ENCODE measurements at places on chromosomes 12 and 14.

- no peak for DNase-seq
Measured at GRCh38 chr12:52533686-52534470, 13.7 kb upstream of the KRT5 start.

DNA sequence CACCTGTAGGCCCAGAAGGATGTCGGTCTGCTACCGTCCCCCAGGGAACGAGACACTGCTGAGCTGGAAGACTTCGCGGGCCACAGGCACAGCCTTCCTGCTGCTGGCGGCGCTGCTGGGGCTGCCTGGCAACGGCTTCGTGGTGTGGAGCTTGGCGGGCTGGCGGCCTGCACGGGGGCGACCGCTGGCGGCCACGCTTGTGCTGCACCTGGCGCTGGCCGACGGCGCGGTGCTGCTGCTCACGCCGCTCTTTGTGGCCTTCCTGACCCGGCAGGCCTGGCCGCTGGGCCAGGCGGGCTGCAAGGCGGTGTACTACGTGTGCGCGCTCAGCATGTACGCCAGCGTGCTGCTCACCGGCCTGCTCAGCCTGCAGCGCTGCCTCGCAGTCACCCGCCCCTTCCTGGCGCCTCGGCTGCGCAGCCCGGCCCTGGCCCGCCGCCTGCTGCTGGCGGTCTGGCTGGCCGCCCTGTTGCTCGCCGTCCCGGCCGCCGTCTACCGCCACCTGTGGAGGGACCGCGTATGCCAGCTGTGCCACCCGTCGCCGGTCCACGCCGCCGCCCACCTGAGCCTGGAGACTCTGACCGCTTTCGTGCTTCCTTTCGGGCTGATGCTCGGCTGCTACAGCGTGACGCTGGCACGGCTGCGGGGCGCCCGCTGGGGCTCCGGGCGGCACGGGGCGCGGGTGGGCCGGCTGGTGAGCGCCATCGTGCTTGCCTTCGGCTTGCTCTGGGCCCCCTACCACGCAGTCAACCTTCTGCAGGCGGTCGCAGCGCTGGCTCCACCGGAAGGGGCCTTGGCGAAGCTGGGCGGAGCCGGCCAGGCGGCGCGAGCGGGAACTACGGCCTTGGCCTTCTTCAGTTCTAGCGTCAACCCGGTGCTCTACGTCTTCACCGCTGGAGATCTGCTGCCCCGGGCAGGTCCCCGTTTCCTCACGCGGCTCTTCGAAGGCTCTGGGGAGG lies at the start of gene LTB4R:
LTB4R (plus strand) TSS at position 857 of the 959 bp plus-strand sequence. CDS start 4,150 bp downstream, outside the sequence.
- no peak for DNase-seq

DNA sequence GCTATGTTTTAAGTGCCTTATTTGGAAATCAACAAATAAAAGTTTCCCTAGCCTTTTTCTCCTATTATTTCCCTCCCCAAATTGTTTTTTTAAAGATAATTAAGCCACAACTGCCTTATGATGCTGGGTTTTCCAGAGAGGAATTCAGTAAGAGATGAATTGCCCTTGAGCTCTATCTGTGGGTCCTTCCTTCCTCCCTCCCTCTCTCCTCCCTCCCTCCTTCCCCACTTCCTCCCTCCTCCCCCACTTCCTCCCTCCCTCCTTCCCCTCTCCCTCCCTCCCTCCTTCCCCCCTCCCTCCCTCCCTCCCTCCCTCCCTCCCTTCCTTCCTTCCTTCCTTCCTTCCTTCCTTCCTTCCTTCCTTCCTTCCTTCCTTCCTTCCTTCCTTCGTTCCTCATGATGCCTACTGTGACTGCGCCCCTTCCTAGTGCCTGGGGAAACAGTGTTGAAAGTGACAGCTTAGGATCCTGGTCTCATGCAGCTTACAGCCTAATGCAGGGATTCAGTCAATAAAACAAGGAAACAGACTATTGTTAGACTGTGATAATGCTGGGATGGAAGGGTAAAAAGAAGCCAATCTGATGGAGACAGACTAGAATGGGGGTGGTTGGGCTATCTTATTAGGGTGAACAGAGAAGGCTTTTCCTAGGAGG lies 1417.1 kb downstream of the AACS start:
- DNase-seq = no peak

- DNase-seq = no peak
Measured at GRCh38 chr14:71339650-71340415, 432.6 kb downstream of the PCNX1 start.

DNA sequence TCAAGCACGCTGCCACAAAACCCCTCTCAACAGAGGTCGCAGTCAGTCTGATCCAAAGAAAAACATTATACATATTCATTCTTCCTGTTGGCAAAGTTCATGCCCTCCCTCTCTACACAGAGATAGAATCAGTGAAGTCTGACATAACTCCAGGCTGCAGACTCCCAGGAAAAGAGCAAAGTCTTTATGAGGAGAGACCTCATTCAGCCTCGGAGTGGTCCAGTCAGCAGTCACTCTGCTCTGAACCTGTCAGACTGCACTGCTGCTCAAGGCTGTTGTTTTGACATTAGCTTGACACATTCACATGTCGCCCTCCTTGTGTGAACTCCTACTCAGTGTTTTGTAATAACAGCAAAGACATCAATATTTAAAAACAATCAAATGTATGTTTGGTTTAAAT lies 241.2 kb upstream of the G2E3 start:
- DNase-seq = no peak

DNA sequence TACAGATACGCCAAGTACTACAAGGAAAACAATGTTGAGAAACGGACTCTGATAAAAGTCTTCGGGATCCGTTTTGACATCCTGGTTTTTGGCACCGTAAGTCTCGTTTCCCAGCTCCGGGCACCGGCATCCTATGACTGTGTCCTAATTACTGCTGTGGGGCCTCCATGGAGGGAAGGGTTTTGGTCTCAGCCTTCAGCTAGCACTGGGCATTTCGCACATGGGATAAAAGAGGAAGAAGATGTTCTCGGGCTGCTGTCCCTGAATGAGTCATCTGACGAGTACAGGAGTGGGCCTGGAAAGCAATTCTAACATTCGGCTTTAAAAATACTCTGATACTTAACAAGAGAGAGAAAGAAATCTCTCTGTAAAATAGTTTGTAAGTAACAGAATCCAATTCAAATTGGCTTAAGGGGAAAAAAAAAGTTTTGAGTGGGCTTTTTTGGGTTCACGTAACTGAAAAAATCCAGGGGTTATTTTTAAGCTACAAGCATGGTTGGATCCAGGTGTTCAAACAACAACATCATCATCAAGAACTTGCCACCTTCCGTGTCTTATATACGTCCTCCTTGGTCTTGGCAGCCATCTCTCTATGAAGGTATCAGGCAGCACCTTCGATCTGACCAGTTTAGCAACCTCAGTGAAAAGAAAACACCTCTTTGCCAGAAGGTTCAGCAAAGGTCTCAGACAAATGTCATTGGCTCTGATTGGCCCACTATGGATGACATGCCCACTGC lies 34.4 kb upstream of the P2RX4 start:
- DNase-seq = no peak

DNA sequence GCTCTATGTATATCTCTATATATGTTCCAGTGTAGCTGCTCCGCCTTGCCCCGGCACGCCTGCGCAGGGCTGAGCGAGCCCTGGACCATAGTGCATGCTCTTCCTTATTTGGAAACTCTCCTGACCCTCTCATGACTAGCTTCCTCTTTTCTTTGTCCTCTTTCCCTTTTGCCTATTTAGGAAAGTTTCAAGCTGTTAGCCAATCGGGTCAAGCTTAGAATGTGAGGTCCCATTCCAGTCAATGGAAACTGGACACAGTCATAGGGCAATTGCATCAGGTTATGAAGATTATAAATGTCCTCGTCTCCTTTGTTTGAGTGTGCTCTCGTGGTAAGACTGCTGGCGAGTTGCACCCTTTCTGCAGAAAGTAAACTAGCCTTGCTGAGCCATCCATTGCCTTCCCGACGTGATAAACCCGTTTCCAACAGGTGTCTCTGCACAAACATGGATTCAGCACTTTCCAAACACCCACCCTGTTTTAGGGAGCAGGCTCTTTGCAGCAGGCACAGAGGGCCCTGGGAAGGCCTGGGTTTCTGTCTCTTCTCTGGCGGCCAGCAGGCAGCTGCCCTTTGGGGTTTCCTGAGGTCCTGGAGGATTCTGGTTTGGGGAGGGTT lies 30.9 kb downstream of the CCDC92 start:
- no peak for DNase-seq

GRCh38 chr12:124603100-124603541 lies 35.7 kb upstream of the NCOR2 start:
- DNase-seq = no peak

DNA sequence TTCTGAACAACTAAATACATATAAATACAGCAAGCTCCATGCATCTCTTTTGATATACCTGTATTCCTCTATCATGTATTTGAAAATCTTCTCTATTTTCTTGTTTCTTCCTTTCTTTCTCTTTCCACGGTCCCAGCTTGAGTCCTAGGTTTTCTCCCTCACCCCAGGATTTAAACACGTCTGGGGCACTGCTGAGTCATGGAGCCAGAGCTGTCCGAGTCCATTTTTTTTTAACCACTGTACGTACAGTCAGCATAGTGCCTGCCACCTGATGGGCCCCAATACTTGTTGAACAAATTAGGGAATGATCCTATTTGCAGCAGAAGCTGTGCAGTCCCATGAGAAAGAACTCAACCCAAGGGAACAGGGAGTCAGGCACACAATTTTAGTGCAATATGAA lies 158.1 kb downstream of the ATP23 start:
- no peak for DNase-seq

GRCh38 chr12:5773550-5773949 lies 171.5 kb downstream of the ANO2 start:
- DNase-seq = no peak

DNA sequence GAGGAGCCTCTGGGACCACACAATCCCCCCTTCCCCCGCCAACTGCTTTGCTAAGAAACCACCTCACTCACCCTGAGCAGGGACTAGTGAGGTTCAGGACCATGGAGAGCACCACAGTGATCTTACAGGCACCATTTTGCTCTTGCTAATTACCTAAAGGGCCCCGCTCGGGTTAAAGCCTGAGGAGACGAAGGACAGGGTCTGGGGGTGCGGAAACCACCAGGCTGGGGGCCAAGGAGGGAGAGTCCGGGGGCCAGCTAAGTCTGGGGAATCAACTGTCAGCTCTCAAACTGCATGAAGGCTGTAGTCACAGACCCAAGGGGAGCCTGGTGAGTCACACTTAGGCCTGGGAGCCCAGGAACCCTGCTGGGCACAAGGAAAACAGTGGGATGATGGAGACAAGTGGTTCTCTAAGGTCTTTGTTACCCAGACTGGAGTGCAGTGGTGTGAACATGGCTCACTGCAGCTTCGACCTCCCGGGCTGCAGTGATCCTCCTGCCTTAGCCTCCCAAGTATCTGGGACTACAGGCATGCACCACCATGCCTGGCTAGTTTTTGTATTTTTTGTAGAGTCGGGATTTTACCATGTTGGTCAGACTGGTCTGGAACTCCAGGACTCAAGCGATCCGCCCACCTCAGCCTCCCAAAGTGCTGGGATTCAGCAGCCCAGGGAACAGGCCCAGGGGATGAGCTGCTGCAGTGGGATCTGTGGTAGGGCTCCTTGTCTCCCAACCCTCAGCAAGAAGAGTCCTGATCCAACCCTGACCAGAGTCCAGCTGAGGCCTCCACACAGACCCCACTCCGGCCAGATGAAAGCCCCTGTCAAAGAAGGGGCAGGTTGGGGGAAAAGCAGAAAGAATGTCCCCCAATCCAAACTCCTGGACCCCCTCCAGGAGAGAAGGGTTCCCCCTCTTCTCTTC lies 98.8 kb downstream of the CALM1 start:
- peak; percentile 16 for DNase-seq

DNA sequence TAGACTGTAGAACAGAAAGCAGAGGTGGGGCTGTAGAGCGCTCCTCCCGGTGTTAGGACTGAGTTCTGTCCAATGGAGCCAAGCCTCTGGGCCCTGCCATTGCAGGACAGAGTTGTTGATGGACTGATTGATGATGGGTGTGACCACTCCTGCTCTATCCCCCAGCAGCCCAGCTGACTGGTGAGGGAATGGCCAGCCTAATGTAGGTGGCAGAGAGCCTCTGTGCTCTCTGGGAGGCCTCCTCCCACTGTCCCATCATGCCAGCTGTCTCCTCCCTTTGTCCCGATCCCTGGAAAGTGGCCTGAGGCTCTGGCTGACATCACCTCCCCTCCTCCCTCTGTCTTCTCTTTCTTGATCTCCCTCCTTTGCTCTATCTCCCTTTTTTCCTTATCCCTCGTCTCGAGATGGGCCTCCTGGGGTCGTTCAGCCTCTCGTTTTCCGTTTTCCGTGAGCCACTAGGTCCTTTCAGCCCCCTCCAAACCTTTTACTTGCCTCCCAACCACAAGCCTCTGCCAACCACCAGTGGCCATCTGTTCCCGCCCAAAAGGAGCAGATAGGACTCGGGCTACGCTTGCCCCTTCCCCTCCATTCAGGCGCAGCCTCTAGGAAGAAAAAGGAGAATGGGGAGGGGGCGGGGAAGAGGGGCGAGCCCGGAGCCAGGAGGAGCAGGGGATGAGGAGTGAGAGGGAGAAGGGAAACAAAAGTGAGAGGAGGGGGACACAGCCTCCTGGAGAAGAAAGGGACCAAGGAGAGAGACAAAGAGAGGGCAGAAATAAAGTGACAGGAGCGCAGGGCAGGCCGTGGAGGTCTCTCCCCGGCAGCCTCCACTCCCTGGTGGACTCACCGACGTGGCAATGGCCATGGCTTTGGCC lies 572 bp downstream of the EFS start:
- no peak for DNase-seq

DNA sequence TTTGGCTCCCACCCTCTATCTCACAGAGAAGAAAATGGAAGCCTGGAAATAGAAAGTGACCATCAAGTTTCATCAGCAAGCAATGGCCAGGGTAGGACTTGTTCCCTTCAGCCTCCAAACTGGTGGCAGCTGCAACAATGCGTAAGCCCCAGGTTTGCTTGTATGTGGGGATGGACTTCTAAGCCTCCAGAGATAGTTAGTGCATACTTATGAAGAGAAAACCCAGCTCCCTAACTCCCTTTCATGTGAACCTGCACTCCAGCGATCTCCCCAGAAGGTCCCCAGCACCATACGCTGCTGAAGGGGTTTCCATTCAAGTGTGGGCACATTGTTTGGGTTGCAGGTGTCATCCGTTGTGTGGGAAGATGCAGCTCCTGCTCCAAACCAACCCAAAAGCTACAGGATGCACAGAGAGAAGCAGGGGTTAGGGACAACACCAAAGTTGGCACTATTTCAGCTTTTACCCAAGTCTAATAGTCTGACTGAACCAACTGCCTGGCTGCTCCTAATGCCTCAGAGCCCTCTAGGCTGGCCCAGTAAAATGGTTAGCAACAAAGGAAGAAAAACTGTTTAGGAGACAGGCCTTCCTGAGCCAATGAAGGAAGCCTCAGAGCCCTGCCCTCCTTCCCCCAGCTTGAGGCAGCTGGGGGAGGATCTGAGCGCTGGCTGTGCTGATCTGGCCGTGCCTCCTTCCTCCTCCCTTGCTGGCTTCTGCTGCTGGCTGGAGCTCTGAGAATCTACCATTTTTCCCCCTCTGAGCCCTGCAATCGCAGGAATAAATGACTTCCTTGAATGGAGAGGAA lies 12.3 kb downstream of the ZFP36L1 start:
- DNase-seq = no peak

GRCh38 chr12:92010368-92010767 lies 135.3 kb downstream of the BTG1 start:
- no peak for DNase-seq
